ENCODE measurements at places on chromosomes 12 and 14.
A peak's percentile ranks its signal among the peaks of the same experiment; 100 is the strongest.

DNA sequence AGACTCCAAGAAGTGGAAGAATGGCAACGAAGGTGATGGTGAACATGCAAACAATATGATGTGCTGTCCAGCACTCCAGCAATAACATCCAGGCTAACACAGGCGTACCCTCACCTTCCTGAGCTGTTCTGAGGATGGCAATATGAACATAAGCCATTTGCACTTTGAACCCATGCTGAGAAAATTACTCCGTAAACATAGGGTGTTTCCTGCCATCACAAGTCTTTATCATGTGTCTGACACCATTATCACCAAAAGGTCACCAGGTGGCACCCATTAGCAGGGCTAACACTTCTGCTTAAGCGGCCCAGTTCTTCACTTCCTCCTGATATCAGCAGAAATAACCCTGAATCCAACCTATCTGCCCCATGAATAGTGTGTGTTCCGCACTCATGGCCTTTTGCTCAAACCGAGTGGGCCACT is 482.8 kb downstream of the MED13L start:
- peak; percentile 23 for DNase-seq

- no peak for DNase-seq
Observed at GRCh38 chr12:126791122-126791521, 1475.8 kb upstream of the TMEM132C start.

DNA sequence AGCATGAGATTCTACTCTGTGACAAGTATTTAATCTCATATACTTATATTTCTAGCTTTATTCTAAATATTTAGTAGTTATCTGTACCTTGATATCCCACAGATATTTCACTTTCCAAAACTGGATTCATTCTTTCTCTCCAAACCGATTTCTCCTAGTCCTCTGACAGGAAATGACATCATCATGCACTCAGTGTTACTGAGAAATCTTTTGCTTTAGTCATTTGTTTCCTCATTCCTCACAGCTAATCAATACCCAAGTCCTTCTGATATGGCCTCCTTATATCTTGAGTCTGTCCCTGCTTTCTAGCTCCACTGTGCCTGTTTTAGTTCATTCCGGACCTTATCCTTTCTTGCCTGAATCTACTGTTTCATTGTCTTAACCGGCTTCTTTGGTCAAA is 39.4 kb upstream of the E2F7 start:
- DNase-seq, result no peak

DNA sequence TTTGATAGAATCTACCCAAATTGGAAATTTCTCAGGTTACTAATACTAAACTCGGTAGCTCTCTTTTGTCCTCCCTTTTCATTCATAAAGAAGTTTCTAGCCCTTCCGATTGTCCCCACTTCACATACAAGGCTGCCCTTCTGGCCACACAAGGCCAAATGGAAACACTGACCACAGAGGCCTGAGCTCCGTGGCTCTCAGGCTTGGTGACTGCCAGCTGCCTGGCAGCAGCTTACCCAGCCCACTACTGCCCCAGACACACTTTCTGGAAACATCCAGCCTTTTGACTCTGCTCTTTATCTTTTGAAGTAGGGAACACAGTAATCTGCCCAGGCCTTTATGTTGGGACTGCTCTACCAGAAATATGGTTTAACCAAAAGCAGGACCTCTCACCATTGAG is 167.2 kb downstream of the GCH1 start:
- no peak for DNase-seq

- DNase-seq, result peak; percentile 45
Observed at GRCh38 chr14:57533214-57533613, 39.6 kb upstream of the CCDC198 start.

GRCh38 chr12:58931518-58931917 is 11.2 kb upstream of the LRIG3 start:
- DNase-seq, result no peak

- DNase-seq, result no peak
Observed at GRCh38 chr14:106875503-106875902, 1349.1 kb downstream of the TMEM121 start.

DNA sequence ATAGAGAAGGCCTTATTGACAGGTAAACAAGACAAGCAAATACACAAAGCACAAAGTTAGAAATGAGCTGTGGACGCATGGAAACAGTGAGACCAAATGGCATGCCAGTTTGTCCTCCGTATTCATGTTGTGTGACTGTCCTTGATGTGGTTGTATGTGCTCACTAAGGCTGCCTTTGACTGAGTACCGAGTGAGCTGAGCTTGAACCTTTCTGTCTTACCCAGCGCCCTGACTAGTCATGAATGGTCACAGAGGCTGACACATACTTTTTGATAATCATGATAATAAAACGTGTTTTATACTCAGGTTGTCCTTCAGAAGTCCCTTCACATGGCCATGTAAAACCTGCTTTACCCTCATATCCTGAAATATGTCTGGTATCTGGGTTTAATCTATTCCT is 553 bp upstream of the CATSPERB start:
- DNase-seq, result no peak

DNA sequence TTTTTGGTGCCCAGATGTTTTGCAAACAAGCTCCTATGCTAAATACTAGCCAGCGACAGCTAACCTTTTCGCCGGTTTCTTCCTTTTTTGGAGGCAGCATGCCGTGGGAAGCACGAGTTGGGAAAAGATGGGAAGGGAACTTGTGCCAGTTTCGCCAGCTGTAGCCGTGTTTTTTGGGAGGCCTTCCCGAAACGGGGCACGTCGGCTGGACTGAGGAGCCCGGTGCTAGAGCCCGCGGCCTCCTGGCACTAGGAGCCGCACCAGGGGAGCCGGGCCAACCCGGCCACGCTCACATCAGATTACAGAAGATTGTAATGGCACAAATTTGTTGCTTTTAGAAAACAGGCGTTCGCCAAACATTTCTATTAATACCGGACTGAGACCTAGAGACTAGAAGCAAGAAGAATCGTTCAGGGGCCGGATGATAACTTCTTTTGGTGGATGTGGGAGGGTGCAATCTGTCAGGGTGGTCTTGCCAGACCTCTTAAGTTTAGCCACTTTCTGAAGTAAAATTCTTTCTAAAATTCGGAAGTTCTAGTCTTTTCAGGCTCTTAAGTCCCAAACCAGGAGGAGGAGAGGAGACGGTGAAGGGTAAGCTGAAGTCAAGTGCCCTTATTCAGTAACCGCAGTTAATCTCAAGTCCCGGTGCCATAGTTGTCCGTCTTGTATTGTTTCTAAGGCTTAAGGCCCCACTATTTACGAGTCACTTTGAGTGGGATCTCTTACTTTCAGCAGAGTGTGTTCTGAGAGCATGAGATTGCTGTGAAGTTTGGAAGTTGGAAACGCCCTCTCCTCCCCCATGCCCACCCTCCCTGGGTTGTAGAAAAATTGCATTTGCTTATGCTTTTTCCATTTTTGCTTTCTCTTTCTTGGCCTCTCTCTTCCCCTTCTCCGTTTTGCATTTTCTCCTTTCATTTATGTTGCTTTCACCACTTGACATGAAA is 1.3 kb downstream of the RASSF3 start:
- peak; percentile 54 for DNase-seq

DNA sequence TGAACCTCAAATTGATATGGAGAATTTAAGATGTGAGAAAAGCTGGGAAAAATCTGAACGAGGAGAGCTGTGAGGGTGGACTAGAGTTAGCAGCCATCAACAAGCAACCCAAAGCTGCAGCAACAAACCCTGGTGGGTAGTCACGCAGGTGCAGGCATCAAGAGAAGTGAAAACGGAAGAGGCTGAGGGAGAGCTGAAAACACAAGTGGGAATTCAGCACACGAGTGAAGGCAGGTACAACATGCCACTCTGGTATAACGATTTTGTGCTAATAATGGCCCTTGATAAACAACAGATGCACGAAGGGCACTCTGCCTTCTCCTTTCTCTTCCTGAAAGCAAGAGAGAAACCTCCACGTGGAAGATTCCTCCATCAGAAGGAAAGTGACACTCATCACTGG is 11.5 kb downstream of the TCL1B start:
- DNase-seq, result no peak

DNA sequence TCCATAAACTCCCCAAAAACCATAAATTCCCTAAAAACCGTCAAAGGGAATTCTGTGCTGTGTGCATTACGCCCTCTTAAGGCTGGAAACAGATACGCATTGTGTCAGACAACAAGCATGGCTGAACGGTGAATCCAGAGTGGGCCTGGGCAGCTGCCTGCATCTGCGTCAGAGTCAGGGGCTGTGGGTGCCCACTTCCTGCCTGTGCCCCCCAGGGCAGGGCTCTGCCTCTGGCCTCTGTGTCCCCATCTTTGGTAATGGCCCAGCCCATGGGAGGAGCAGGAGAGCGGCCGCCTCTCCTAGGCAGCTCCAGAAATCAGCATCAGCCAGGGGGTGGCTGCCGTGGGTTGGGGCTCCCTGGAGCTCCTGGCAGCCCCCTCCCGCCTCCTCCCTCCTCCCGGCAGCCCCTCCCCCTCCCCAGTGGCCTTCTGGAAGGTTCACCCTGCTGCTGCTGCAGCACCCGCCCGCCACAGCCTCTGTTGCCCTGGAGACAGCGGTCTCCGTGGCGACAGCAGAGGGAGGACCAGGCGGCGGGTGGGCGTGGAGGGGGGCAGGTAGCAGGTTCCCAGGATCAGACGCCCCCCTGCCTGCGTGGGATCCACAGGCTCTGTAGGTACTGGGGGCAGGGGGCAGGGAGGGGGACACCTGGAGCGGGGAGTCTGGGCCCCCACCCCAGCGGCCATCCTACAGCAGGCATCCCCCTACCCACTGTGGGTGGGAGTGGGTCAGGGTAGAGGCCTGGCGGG is 5.9 kb downstream of the MMP17 start:
- DNase-seq, result no peak

- no peak for DNase-seq
Observed at GRCh38 chr12:67855103-67855502, 134.1 kb upstream of the IFNG-AS1 start.

DNA sequence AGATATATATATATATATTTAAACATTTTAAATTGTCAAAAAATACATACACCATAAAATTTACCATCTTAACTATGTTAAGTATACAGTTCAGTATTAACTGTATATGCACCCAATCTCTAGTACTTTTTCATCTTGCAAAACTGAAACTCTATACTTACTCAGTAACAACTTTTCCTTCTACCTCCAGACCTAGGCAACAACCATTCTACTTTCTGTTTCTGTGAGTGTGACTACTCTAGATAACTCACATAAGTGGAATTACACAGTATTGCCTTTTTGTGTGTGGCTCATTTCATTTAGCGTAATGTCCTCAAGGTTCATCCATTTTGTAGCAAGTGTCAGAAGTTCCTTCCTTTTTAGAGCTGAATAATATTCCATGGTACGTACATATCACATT is 8.2 kb downstream of the FAM234B start:
- DNase-seq, result no peak

Data from HT-29 (cell line).